HEK293T (cell line): ENCODE measurements at places on chromosomes 1 and 21.
A peak's percentile ranks its signal among the peaks of the same experiment; 100 is the strongest.

DNA sequence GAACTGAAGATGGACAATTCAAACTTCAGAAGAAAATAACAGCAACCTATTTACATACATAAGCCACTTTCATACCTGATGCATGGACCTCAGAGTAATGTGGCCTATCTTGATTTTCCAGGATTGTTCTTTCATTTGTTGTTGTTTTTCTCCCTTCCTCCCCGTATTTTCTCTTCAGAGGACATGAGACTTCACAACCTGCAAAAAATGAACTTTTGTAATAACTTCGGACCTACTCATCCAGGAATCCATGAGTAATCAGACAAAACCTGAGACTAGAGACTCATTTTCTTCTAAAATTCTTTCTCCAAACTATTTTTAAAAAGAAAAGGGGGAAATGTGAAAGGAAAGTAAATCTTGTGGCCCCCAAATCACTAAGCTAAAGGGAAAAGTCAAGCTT, 17.6 kb upstream of the PLA2G5 start:
- DNase-seq, result no peak

DNA sequence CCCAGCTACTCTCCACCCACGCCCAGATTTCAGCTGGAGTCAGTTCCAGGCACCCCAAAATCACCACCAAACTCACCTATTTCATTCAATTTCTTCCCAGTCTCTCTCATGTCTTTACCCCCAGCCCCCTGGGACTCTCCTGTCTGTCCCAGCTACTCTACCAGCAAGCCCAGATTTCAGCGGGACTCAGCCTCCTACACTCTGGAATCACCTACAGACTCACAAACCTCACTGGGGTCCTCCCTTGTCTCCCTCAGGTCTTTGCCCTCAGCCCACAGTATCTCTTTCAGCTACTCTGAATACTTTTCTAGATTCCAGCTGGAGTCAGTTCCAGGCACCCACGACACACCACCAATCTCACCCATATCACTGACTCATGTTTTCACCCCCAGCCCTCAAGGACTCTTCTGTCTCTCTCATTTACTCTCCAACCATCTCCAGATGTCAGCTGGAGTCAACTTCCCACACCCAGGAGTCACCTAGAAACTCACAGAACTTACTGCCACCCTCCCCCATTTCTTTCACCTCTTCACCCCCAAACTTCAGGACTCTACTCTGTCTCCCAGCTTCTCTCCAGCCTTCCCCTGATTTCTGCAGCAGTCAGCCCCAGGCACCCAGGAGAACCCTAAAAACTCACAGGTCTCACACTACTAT, 1529.3 kb upstream of the TPTE start:
- DNase-seq, result no peak

- DNase-seq, result no peak
Measured at GRCh38 chr21:30189773-30190172, 23.2 kb upstream of the CLDN17 start.

- no peak for DNase-seq
Measured at GRCh38 chr1:77624102-77624501, 58.4 kb downstream of the ZZZ3 start.

GRCh38 chr1:111857194-111857651, 101.5 kb downstream of the DDX20 start:
- DNase-seq, result no peak

GRCh38 chr1:43321331-43321891, 16.2 kb upstream of the MPL start:
- no peak for DNase-seq

DNA sequence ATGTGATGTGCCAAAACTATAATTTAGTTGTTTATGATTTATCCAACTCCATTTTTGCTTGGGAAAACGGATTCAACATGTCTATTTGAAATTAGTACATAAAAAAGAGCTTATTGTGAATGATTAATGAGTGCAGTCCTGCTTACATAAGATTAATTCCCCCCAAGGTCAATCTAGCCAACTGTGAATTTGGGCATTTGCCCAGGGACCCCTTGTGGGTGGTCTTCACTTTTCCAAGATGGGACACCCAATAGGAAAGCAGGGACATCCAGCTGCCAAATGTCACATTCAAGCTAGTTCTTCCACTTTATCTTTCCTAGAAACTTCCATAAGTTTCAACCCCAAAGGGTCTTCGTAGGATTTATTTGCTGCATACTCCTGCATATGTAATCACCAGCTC, 362.4 kb upstream of the PKN2 start:
- DNase-seq, result no peak

- DNase-seq, result no peak
Measured at GRCh38 chr1:1302951-1303509, 4.7 kb downstream of the ACAP3 start.

- no peak for DNase-seq
Measured at GRCh38 chr1:165381745-165382505, 25.4 kb upstream of the LMX1A start.

GRCh38 chr1:175317309-175317708, 124.7 kb upstream of the KIAA0040 start:
- peak; percentile 31 for DNase-seq

DNA sequence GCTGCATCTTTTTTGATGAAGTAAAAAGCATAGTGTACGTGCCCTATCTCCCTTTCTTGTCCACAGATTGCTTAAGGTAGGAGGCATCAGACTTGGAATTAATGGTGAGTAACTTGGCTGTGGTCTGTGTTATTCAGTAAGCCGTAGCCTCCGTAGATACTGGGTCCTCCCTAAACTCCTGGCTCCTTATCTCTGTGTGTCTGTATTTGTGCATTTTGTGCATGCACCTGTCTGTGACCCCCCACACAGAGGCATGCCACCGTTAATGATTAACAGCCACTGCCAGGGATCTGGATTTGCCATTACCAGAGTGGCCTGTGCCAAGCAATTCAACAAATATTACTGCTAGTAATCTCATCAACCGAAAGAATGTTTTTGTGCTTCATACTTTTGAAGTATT, 31.9 kb downstream of the MAP3K21 start:
- DNase-seq, result no peak

DNA sequence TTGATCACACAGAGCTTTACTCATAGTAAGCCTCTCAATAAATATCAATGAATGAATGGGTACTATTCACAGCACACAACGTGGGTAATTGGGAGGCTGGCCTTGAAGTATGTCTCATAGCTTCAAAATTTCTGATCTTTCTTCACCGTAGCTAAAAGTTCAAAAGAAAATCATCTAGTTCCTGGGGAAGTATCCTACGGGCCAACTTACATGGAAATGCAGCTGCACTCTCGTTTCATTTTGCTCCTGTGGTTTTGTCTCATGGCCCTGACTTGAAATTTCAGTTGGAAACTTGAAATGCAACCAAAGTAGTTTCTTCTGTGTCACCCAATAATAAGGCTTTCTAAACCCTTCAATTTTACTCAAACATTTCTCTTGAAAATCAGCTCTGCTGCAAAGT, 76.1 kb upstream of the CNIH3 start:
- no peak for DNase-seq

DNA sequence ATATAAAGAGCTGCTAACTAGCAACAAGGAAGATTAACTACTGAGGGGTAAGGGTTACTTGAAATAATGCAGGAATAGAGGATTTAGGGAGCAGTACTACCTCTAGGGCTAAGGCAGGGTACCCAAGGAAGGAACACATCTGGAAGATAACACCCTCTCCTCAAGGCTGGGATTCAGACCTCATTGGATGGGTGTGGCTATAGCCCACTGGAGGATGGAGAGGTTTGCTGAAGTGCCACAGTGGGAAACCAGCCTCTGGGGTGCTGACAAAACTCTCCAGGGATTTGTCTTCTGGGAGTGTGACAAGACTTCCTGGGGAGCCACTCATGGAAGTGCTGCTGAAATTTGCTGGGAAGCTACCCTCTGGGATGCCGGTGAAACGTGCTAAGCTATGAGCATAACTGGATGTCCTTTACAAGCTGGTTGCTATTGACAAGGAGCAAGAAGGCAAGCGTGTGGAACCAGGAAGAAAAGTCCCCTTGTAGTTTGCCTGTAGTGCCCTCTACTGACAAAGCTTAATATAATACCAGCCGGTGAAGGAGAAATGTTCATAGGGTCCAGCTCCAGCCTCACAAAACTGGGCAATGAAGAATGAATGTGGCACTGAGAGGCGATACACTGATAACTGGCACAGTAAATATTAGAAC, 122.8 kb upstream of the USP24 start:
- DNase-seq, result peak; percentile 71

DNA sequence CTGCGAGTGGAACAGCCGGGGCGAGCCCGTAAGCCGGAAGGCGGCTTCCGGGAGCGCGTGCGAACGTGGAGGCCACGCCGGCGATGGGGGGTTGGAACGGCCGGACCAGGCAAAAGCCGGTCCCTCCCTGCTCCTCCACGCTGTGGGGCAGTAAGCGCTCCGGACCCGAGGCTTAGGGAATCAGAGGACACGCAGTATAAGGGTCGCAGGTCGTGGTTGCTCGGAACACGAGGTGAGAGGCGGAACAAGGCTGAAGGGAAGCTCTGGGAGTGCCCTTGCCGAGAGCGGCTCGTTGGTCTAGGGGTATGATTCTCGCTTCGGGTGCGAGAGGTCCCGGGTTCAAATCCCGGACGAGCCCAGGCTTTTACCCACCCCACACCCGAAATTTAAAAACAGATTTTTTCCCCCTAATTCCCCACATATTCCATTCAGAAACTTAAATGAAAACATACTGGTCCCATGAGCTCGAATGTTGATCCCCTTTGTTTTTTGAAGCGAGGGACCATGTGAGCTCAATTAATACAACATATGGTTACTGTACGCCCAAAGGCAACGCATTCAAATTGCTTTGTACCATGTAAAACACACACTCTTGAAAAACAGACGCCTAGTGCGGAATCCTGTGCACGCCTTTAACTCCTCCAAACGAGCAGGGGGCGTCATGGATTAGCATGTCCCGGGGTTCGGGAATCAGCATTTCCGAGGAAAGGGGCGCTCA, 7.2 kb upstream of the MPZL1 start:
- DNase-seq, result peak; percentile 75

GRCh38 chr1:50126927-50127715, 18.4 kb downstream of the ELAVL4 start:
- DNase-seq, result no peak

DNA sequence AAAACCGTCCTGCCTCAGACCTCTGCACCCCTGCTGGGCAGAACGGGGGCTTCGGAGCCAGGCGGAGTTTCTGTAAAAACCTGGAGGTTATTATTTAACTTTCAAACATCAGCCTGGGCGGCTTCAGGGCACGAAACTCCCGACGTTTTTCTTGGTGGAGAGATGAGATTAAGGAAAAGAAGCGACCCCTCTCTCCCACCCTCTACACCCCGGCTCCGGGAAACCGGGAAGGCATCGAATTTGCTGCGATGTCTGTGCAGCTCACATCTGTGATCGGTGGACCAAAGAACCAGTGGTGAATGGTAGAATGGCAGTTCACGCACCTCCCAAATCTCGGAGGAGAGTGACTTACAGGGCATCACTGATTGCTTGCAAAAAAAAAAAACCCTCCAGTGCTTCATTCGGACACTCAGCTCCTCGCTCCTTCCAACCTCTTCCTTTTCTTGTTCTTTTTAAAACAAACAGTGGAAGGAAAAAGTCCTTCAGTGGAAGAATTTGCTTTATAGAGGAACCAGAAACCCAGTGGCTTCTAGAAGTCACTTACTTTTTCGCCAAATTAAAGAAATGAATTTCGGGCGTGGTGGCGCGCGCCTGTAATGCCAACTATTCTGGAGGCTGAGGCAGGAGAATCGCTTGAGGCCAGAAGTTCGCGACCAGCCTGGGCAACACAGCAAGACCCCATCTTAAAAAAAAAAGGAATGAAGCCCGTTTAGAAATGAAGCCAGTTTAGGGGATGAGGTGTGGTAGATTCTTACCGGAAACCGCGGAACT, 884 bp downstream of the PHACTR4 start:
- DNase-seq, result peak; percentile 68

DNA sequence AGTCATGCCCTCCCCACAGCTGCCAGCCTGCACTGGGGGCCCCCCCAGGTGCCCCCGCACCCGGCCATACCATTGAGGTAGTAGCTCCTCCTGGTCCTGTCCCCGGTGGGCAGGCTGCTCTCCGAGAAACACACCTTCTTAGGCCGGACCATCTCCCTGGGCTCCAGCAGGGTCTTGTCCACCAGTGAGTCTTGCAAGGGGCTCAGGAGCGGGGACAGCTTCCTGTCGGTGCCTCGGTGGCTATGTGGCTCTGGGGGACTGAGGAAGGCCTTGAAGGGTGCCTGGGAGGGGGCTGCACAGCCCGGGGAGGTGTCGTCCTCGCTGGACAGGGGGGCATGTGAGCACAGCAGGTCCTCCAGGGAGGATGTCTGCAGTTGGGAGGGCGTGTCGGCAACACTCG, 12.9 kb upstream of the FTCD start:
- DNase-seq, result no peak

- DNase-seq, result no peak
Measured at GRCh38 chr1:6361124-6361775, 32.3 kb downstream of the ACOT7 start.

- no peak for DNase-seq
Measured at GRCh38 chr21:33302055-33302454, 22.7 kb upstream of the IFNAR1 start.

- DNase-seq, result no peak
Measured at GRCh38 chr1:15075175-15075574, 78.4 kb upstream of the TMEM51 start.

- DNase-seq, result no peak
Measured at GRCh38 chr1:55428944-55429931, 214.1 kb upstream of the USP24 start.

DNA sequence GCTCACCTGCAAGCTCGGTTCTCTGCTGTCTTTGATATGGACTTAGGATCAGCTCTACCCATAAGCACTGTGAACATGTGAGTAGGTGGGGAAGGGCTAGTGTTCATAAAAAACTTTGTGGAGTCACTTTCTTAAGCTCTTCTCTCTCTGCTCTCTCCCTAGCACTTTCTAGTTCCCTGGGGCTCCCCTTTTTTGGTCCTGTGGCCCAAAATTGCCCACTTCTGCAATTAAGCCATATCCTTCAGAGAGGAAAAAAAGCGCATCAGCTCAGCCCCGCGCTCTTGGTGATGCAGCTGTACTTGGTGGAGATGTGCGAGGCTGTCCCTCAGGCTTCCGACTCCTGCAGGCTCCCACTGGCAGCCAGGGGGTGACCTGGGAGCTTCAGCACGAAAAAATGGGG, 23.4 kb downstream of the CCSAP start:
- DNase-seq, result no peak

- no peak for DNase-seq
Measured at GRCh38 chr1:27705545-27705944, 20.2 kb upstream of the FAM76A start.

DNA sequence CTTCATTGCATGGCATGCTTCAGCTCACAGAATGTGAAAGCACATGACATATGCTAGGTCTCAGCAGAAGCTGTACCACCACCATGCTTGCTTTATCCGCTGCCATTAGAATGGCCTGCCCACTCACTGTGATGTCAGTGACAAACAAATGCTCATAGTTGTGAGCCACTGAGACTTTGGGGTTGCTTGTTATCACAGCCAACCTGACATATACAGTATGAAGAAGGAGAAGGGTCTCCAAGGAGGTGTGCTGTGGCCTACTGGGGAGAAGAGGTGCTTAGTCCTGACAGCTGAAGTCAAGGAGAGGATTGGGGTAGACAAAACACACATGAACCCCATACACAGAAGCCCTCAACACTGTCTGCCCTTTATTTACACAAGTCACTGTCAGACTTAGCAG, 19.5 kb upstream of the TENT5C start:
- DNase-seq, result no peak

- DNase-seq, result no peak
Measured at GRCh38 chr1:173988068-173988467, 34.1 kb downstream of the RC3H1 start.

GRCh38 chr1:77341195-77341594, 59.4 kb downstream of the AK5 start:
- no peak for DNase-seq
